ENCODE measurements at places on chromosomes 7 and 10.

DNA sequence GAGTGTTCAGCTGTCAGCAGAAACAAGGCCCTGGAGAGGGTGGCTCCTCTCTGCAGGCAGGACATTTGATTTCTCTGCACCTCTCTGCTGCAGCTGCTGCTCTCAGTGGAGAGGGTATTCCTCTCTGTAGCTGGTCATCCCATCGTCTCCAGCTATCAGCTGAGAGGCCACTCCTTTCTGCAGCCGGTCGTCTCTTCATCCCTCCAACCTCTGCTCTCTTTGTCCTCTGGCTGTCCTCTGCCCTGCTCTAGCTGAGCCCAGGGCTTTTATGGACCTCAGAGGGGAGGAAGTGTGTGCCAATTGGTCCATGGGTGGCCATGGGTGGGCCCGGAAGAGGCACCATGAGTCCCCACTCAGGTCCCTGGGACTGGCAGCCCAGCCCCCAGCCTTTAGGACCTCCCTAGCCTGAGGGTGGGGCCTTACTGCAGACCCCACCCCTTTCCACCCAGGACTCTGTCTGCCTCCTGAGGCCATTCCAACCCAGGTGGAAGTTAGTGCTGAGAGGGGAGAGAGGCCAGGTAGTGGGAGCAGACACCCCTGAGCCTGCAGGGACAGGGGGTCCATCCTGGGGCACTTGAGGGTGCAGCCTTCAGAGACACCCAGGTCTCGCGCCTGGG is 26.2 kb upstream of the CDCA7L start:
- DNase-seq: no peak

- peak; percentile 40 for DNase-seq
These were observed 215.8 kb downstream of the SKAP2 start for GRCh38 chr7:26648554-26648953.

DNA sequence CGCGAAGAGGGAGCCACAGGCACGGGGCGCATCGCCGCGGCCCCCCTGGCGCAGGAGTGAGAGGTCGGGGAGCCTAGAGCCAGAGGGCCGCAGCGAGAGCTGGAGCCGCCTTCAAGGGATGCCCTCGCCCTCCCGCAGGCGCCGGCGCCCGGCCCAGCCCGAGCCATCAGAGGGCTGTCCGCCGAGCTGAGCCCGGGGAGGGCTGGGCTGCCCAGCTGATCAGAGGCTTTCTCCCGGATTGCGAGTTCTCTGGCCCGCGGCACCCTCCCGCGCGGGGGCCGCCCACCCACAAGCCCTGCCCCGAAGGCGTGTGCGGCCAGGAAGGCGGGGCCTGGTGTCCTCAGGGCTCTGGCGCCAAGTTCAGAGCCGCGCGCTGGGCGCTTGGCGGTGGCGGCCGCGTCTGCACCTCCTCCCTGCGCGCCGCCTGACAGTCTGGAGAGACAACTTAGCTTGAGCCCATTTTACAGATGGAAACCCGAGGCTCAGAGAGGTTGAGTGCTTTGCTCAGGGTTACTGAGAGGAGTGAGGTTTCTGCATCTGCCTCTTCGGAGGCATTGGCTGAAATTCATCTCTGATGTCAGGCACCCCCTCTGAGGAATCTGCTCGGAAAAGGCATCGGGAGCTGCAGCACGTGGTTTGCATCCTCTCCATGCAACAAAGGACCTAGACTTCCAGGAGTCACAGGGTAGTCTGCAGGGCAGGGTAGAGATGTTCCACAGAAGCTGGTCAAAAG is 3.8 kb upstream of the ANTXRL start:
- DNase-seq: peak; percentile 66

- DNase-seq: no peak
These were observed 49.4 kb downstream of the TEX36 start for GRCh38 chr10:125633517-125633999.

All from cardiac fibroblast (primary cell).